SJCRH30 (cell line): ENCODE measurements at places on chromosomes 11 and 22. TPM values are rescaled to one million over a fixed set of nuclear protein-coding genes. Genes with fewer than 3 reads are reported as not detected.

DNA sequence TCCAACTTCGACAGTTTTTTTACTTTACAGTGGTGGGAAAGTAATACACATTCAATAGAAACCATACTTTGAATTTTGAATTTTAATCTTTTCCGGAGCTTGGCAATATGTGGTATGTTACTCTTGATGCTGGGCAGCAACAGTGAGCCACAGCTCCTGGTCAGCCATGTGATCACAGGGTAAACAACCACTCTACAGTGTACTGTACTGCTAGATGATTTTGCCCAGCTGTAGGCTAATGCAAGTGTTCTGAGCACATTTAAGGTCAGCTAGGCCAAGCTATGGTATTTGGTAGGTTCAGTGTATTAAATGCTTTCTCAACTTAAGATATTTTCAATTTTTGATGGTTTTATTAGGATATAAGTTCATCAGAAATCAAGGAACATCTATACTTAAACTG is 48.7 kb upstream of the GRIK4 start:
- no peak overlapping the region for H3K4me3 ChIP-seq
- H3K36me3 ChIP-seq: peaks cover 19% of the 10 kb centered on the region
- H3K27me3 ChIP-seq: no peaks in the 10 kb centered on the region
- no peak for DNase-seq

KIRREL3 gene
- 0.06 and 0.08 TPM in 2 replicates for total RNA-seq

DNA sequence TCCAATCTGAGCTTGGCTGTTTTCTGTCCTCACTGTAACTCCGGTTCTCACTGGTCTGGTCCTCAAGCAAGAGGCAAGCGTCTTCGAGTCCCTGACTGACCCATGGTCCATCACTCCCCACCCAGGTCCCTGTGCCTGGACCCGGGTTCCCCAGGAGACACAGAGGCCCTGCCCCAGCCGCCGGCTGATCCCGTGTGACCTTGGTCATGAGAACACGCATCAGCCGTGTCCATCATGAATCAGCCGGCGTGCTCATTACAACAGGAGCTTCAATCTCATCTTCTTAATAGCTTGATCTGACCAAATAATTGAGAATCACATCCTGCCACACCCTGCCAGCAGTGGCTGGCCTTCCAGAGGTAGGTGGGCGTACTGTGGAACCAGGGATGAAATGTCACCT is 545.1 kb downstream of the BRD1 start:
- H3K27me3 ChIP-seq: peaks cover 91% of the 10 kb centered on the region
- H3K4me1 ChIP-seq: no peaks in the 10 kb centered on the region
- no peaks in the 10 kb centered on the region for H3K36me3 ChIP-seq
- H3K4me3 ChIP-seq: no peak overlapping the region
- H3K27ac ChIP-seq: no peak overlapping the region

FREY1 gene
- total RNA-seq: 1.8 and 2.1 TPM in 2 replicates

MLC1 gene
- 0.04 and 0.18 TPM in 2 replicates for total RNA-seq

APOL5 gene
- not detected in 2 replicates for total RNA-seq

DNA sequence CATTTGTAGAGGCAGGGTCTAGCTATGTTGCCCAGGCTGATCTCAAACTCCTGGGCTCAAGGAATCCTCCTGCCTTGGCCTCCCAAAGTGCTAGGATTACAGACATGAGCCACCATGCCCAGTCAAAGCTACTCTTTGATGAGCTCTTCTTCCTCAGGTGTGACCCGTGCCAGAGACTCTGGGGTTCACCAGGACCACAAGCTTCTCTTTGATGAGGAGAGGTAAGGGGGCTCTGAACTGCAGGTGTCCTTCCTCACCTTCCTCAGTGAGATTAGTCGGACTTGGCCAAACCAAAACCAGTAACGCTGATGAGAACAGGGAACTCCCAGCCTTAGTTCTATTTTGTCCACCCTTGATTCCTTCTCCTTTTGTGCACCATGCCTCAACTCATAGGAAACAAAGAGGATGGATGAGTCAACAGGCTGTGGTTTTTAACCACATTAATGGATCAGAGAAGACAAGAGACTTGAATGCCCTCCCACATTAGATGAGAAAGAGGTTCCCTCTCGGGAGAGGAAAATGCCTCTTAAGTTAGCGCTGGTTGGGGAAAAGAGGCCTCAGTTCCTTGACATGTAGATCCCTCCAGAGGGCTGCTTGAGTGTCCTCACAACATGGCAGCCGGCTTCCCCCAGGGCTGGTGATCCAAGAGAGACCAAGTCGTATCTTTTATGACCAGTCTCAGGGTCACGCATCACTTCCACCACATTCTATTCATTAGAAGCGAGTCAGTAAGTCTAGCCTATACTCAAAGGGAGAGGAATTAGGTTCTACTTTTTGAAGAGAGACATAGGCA is 25.7 kb upstream of the CTR9 start:
- H3K4me1 ChIP-seq: no peaks in the 10 kb centered on the region
- H3K27me3 ChIP-seq: 0 out of 2 replicates have a peak, but pooled peaks cover 2% of the 10 kb centered on the region
- no peak overlapping the region for H3K4me3 ChIP-seq

APOL1 gene
- 0.12 and 0.30 TPM in 2 replicates for total RNA-seq

DNA sequence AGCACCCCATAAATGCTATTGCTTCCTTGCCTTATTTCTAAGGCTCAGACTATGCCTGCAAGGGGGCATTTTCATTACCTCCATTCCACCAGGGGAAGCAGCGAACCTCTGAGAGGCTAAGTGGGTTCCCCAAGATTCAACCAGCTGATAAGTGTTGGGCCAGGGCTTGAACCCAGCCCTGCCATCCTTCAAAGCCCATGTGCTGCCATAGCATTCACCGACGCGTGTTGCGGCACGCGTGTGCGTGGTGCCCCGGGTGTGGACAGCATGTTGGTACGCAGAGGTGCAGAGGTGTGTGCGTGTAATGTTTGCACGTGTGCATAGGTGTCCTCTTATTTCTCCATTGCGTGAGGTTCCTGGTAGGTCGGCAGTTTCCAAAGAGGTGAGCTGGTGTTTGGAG is 66.0 kb upstream of the PPARA start:
- no peaks in the 10 kb centered on the region; the same call in 1 of the 2 replicates for H3K27me3 ChIP-seq
- H3K4me1 ChIP-seq: no peaks in the 10 kb centered on the region; the same call in 1 of the 2 replicates
- no peak overlapping the region for H3K27ac ChIP-seq
- H3K4me3 ChIP-seq: no peak overlapping the region
- H3K36me3 ChIP-seq: peaks cover 71% of the 10 kb centered on the region

GRCh38 chr11:65645710-65646109 is 7.8 kb downstream of the SIPA1 start:
- no peaks in the 10 kb centered on the region for H3K27me3 ChIP-seq
- H3K36me3 ChIP-seq: no peaks in the 10 kb centered on the region
- H3K4me3 ChIP-seq: no peak overlapping the region
- peak; percentile 47 for DNase-seq
- H3K27ac ChIP-seq: no peak overlapping the region

PLEKHA7 gene
- 0.03 TPM in 1 of 2 replicates, not detected in the other for total RNA-seq

KCNJ1 gene
- not detected in 2 replicates for total RNA-seq

- no peak overlapping the region for H3K4me3 ChIP-seq
- H3K27me3 ChIP-seq: 0 out of 2 replicates have a peak, but pooled peaks cover 10% of the 10 kb centered on the region
- no peaks in the 10 kb centered on the region for H3K4me1 ChIP-seq
- no peak overlapping the region for H3K27ac ChIP-seq
- H3K36me3 ChIP-seq: no peaks in the 10 kb centered on the region
These were observed 3.3 kb downstream of the RTN4R start for GRCh38 chr22:20264614-20265452.

- no peak overlapping the region for H3K27ac ChIP-seq
- no peaks in the 10 kb centered on the region for H3K36me3 ChIP-seq
- no peak overlapping the region for H3K4me3 ChIP-seq
These were observed 7.4 kb upstream of the RCE1 start for GRCh38 chr11:66835768-66836405.
